ENCODE measurements at places on chromosomes 12 and 14.
A peak's percentile ranks its signal among the peaks of the same experiment; 100 is the strongest.

DNA sequence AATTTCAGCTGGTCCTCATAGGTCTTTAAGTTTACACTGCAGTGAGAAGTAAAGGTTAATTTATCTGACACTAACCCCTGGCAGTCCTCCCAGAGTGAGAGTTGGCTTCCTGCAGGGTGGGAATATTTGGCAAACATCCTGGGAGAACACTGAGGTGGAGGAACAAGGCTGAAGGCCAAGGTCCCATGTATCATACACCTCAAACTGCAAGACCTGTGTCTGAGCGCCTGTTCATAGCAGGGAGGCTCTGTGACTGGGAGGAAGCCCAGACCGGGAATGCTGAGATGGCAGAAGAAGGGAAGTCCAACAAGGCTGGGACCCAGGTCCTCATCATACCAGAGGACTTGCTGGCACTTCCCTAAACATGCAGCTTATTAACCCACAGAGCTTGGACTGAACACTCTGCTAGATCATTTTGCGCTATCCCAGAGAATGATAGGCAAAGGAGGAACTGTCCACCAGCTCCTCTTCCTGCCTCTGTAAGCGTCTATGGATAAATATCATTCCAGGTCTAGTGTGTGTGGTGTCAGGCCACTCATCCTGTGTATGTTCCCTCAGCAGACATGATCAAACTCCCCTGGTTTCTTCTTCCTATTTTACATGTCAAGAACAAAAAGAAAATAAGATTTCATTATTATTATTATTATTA is 199.6 kb upstream of the CNOT2 start:
- no peak for DNase-seq

- no peak for DNase-seq
Observed at GRCh38 chr14:102434647-102435175, 72.0 kb downstream of the TECPR2 start.

DNA sequence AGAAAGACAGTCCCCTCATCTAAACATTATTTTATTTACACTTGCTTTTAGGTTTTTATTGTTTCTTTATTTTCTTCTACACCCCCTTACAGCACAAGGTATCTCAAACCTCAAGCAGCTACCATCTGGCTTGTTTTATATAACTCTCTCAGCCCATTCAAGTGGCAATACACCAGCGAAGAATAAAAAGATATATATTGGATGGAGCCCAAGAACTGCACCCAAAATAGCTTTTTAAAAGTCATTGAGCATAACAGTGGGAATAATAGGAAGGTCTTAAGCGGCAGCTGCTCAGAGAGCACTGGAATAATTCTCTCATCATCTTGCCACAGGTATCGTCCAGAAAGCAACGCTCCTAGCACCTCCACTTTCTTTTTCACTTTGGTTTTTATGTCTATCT is 322.5 kb downstream of the SYT1 start:
- no peak for DNase-seq

DNA sequence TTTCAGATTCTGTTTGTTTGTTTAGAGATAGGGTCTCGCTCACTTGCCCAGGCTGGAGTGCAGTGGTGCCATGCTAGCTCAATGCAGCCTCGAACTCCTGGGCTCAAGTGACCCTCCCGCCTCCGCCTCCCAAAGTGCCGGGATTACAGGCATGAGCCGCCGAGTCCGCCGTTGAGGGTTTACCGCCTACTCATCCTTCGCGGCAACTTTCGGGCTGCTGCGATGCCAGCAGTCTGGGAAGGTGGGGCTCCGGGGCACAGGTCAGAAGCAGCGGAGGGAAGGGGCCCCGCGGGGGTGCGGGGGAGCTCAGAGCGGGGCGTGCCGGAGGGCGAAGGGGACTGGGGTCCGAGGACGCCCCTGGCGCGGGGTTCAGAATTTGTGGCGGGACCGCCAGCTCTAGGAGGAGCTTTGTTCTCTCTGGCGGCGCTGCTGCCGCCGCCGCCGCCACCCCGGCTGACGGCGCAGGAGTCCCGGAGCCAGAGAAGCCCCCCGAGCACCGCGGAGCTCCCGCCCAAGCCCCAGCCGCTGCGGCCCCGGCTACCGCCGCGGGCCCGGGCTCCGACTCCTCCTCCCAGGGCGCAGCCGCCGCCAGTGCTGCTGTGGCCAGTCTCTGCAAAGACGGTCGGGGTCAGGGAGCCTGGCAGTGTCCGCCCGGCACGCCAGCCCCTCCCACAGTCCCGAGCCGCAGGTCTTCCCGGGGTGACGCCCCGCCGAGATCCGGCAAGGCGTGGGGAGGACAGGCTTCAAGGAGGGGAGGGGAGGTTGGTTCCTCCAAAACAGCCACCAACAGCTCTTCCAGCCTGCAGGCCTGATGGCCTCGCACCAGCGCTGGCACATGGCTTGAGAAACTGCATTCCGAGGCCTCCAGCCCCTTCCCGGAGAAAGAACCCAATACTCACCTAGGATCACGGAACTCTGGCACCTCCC is 10.9 kb upstream of the KRT77 start:
- DNase-seq, result peak; percentile 45

DNA sequence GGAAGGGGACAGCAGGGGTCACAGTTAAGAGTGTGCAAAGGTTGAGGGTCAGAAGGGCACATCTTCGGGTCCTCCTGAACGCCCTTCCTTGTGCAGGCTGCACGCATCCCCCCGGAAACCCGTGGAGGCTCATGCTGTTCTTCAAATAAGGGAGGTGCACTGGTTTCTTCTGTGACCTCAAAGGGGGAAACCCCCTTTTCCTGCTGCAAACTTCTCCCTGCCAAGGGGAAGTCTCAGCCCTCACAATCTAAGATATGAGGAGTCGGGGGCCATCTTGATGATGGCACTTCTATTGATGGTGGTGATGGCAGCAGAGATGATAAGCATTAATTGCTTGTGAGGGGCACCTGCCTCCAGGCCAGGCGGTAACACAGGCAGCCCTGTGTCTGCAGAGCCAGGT is 40.0 kb downstream of the ISCA2 start:
- DNase-seq, result no peak

- no peak for DNase-seq
Observed at GRCh38 chr12:65906006-65906405, 81.7 kb downstream of the HMGA2 start.

DNA sequence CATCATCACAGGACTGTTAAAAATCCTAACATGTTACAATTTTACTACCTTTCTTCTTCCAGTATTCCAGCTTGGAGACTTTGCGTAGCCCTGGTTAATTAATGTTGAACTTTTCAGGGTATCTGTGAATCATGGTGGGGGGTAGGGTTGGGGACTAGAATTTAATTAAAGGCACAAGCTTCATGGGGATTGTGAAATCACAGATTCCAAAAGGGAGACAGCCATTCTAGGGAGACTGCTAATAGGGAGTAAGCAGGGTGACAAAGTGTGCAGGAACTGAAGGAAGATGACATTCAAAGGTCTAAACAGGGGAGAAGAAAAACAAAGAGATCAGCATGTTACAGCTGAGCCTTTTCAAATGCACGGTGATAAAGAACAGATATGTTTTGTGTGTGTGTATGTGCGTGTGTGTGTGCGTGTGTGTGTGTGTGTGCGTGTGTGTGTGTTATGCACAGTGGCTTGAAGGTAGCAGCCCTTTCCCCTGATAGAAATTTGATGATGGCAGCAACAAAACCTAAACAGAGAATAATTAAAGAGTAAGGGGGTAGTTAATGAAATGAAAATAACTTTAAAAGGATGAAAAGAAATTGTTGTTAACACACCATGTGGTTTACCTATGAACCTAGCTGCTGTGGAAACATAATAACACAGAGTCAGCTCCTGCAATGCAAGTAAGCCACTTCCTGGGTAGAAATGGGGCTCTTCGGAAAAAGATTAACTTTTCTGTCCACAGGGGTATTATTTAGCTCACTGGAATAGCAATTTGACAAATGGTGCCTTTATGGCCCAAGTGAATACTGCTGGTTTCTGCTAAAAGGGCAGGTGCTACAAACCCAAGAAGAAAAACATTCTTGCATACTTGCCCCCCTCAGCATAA is 581.7 kb downstream of the DIO2 start:
- DNase-seq, result peak; percentile 44

DNA sequence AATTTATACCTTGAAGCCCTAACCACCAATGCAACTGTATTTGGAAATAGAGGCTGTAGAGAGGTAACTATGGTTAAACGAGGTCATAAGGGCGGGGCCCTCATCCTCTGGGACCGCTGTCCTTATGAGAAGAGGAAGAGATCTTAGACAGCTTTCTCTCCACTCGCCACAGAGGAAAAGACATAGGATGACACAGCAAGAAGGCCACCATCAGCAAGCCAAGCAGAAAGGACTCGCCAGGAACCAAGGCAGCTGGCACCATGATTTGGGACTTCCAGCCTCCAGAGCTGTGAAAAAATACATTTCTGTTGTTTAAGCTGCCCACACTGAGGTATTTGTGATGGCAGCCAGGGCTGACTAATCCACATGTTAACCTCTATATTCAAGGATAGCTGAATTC is 30.4 kb upstream of the BCAT1 start:
- no peak for DNase-seq

DNA sequence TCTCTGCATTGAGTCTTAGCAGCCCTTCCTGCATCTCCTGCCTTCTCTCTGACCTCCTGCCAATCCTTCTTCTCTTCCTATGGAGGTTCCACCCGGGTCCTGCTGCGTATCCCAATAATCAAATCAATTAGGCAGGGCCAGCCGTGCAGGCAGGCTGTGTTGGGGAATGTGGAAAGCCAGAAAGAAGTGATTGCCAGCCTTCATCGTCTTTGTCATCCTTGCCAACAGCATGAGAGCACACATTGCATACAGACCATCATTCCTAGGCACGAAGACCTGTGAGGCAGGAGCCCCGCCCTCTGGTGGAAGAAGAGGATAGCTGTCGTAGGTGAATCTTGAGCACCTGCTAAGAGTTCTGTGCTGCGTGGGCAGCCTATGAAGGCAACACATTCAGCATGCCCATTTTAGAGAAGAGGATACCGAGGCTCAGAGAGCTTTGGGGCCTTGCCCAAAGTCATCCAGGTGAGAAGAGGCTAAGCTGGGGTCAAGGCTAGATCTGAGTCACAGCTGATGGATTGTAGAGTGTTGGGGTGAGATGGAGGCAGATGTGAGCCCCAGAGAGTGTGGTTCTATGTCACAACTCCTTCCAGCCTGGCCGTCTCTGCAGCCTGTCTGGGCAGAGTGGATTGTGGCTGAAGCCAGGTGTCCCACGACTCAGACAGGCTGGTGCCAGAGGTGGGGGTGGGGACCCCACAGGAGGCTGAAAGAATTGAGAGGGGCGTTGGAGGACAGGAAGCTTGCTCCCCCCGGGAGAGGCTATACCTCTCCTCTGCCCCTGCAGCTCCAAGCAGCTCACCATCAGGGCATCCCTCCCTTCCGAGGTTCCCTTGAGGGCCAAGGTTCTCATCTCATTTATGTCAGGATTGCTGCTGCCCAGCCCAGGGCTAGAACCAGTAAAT is 12.7 kb downstream of the C14orf132 start:
- DNase-seq, result no peak

GRCh38 chr12:48156652-48157017 is 680 bp downstream of the ASB8 start:
- DNase-seq, result peak; percentile 4

GRCh38 chr14:56561606-56562005 is 18.0 kb upstream of the TMEM260 start:
- no peak for DNase-seq

GRCh38 chr14:39972704-39973103 is 540.5 kb upstream of the FBXO33 start:
- DNase-seq, result no peak

Measured in right kidney (tissue), 9 donors.